Frontal cortex (tissue), 4 donors: ENCODE measurements at places on chromosomes 12 and 14. TPM values are rescaled to one million over a fixed set of nuclear protein-coding genes. Genes with fewer than 3 reads are reported as not detected.

DNA sequence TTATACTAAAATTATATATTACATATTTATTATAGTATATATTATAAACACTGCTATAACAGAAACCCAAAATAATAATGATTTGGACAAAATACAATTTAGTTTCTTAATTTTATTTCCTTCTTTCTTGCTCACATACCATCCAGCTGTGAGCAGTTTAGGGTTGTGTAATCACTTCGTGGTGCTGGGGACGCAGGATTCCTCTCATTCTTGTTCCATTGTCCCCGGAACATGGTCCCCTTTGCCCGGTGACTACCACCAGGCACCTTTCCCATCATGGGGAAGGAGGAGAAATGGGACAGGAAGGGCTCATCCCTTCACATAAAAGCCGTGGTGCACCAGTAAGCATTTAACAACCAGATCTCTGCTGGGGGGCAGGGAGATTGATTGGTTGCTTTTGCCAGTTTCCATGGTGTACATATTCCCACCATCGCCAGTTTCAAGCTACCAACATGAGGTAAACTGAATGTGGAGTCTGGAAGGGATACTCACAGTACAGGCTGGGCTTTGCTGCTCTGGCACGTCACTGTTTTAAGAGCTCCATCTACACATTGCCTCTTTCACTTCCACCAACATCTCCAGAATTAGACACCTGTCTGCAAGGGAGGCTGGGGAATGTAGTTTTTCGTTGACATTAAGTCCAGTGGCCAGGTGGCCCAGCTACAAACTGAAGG, 191.5 kb downstream of the TMEM132C start:
- no peak for DNase-seq

- no peak for DNase-seq
Measured at GRCh38 chr14:22887990-22888378, 5.0 kb downstream of the REM2 start.

- DNase-seq, result no peak
Measured at GRCh38 chr12:88393017-88393767, 187.1 kb downstream of the KITLG start.

DNA sequence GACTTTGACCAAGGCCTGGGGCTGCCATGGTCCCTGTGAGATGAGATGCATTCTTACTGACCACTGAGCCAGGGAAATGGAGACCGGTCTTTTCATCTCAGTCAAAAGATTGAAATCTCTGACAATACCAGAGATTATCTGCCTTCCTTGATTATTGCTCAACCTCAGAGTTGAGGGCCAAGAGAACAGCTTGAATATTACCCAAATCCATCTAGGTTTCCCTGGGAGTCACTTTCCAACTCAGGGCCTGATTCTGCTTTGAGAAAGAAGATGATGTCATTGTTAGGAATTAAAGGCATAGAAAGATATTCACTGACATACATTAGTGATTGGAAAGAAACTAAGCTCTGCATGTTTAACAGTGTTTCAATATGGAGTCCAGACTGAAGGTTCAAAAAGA, 515.9 kb upstream of the TBX3 start:
- no peak for DNase-seq

DNA sequence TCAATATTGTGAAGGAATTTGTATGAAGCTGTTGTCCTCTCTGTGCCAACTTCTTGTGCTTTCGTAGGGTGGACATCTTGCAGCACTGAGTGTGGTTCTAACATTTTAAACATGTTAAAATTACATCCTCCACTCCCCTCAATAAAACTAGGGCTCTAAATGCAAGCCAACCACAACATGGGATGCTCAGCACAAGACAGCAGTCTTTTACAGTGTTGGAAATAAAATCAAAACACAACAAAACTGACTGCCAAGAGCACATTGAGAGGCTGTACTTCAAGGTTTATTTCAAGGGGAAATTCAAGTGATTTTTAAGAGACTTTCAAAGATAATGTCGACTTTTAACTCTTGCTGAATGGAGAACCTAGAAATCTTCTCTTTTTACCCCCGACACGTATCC, 396.9 kb downstream of the TMTC2 start:
- no peak for DNase-seq

GRCh38 chr14:99479906-99480869, at the start of gene SETD3:
TSS of gene SETD3 (minus strand) at chr14:99480859. CDS start at chr14:99465805, 15,054 bp downstream.
- peak; percentile 55 for DNase-seq

GRCh38 chr12:68639396-68639767, 28.7 kb downstream of the RAP1B start:
- DNase-seq, result no peak

DNA sequence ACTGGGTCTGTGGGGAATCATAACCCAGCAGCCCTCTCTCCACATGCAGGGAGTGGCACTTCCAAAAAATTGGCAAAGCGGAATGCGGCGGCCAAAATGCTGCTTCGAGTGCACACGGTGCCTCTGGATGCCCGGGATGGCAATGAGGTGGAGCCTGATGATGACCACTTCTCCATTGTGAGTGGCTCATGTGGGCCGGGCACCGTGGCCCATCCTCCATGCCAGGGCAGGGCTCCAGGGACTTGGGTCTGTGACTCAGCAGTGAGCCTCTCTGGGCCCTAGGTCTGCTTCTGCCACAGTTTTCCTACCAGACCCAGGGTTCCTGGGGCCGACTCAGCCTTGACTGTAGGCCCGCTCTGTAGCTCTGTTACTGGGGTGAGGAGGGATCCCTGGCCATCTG, 2.2 kb downstream of the NPFF start:
- no peak for DNase-seq

The MMP17 gene
- total RNA-seq, result 38.7 TPM

DNA sequence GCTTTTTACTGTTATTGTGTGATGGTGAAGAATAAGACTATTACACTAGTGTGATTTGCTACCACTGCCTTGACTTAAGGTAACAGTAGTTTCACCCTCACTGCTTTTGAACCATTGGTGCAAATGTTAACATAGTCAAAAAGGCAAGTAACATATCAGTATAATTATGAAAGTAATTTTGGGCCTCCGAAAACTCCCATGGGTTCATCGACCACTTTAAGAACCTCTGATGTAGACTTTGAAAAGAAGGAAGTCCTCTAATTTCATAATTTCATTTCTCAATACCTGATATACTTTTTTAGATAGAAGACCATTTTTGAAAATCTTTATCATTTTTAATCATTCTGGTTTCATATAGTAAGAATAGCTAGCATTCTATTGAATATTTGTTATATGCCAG, 57.7 kb downstream of the ETNK1 start:
- no peak for DNase-seq

The BHLHE41 gene
- total RNA-seq, result 0.41 TPM

DNA sequence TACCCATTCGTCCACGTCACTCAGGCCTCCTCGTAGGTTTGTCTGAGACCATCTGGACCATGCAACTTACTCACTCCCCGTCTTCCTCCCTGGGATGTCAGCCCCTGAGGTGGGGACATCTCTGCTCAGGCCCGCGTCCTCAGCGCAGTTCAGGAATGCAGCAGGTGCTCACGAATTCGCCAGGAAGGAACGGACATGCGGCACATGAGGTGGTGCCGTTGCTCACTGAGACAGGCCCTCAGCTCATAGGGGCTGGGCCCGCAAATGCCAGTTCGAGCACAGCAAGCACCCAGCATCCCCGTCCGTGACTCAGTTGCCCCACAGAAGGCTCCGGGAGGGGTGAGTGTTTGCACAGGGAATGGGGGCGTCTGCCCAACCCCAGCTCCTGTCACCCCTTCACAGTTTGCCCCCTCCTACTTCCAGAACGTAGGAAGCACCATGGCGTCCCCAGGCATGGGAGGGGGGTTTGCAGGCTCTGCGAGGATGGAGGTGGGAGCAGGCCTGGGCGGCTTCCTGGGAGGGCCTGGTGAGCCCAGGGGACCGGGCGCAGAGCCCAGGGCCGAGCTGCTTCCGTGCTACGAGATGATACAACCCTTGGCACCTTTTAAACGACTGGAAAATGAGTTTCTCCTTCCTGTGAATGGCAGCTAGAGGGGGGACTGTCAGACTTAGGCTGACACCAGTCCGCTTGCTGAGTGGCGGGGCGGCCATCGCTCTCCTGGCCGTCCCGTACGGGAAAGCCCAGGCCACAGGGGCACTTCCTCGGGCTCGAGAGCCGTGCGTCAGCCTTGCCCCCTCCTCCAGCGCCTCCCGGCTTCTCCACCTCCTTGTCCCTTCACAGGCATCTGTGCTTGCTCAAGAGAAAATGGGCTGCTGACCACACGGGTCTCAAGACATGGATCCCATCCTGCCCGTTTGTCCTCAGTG, 6.9 kb downstream of the GALNT9 start:
- DNase-seq, result no peak

DNA sequence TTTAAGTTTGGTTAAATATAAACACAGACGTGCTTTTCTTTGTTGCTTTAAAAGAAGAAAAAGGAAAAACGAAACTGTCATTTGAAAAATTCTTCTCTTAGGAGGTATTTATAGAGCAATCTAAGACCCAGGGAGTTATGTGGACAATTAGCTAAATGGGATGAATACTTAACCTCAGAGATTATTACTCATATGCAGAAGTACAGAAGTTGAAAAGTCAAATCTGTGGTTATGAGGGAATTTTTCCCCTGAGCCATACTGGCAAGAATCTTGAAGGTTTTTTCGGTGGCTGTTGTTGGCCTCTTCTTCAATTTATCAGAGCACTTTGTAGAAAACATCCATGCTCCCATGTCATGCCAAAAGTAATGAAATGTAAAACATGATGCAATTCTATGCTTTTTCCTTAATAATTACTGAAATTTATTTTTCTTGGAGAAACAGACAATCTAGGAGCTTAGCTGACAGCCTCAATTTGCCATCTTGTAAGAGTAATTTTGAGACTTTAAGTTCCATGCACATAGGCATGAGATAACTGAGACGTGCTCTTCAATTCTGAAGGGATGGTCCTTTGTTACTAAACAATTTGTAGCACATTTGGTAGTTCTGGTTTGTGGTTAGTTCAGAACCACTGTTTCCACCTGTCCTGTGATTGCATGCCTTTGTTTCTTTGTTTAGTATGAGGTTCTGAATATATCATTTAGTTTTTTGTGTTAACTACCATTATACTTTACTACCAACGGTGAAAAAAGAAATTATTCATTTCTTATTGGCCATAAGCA, 126.6 kb downstream of the BCAT1 start:
- no peak for DNase-seq

The ATN1 gene
- 11.8 TPM for total RNA-seq

- DNase-seq, result no peak
Measured at GRCh38 chr12:128856035-128856790, 2.9 kb downstream of the GLT1D1 start.

GRCh38 chr12:108629824-108630476, 3.7 kb downstream of the SELPLG start:
- DNase-seq, result no peak

DNA sequence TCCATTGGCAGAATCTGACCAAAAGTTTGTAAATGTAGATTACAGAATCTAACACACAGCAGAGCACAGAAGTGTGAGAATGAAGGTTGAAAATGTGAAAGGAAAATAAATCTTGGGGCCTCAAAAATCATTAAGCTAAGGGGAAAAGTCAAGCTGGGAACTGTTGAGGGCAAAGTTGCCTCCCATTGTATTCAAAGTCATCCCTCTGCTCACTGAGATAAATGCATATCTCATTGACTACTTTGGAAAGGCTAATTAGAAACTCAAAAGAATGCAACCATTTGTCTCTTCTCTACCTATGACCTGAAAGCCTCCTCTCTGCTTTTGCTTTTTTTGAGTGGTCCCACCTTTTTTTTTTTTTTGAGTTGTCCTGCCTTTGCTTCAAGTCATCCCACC, 97.4 kb upstream of the ATF7IP start:
- no peak for DNase-seq

- DNase-seq, result no peak
Measured at GRCh38 chr12:116366824-116367223, 89.3 kb upstream of the MED13L start.

GRCh38 chr14:26928019-26928418, 330.2 kb upstream of the NOVA1 start:
- DNase-seq, result no peak

The POTEM gene
- not detected for total RNA-seq

GRCh38 chr12:43320281-43320680, 231.7 kb downstream of the ADAMTS20 start:
- no peak for DNase-seq

The KRT85 gene
- not detected for total RNA-seq

- DNase-seq, result no peak
Measured at GRCh38 chr12:43976027-43976426, 140.1 kb downstream of the TMEM117 start.

GRCh38 chr14:58639842-58640484, 2.2 kb downstream of the DACT1 start:
- peak; percentile 58 for DNase-seq

DNA sequence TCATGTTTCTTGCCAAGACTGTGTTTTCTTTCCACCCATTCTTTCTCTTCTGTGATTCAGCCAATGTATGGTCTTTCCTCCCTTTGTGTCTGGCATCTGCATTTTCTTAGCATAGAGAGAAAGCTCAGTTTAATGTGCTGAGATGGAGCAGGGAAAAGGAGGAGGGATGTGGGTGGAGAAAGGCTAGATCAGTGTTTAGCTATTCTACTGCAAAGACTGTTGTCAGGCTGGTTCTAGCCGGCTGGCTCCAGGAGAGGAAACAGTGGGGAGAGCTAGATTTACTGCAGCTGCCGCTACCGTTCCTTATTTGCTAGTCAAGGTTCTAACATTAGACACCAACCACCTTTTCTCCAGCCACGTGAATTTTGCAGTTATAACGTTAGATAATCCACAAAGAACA, 5.2 kb upstream of the RIMKLB start:
- DNase-seq, result peak; percentile 56

- DNase-seq, result no peak
Measured at GRCh38 chr12:121000530-121000929, 15.8 kb downstream of the C12orf43 start.

DNA sequence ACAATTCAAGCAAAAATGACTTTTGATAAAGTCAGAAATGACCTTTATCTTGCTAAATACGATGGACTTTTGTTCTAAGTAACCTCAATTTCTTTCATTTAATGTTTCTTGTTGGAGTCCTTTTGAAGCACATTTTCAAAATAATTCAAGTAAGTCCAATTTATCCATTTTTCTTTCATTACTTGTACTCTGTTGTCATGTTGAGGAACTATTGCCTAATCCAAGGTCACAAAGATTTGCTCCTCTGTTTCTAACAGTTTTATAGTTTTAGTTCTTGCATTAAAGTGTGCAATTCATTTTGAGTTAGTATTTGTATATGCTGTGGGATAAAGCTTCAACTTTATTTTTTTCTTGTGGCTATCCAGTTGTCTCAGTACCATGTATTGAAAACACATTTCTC, 66.7 kb downstream of the CCER1 start:
- no peak for DNase-seq

The SYNDIG1L gene
- total RNA-seq, result 6.9 TPM

- DNase-seq, result no peak
Measured at GRCh38 chr14:89304561-89304960, 112.5 kb downstream of the FOXN3 start.

- DNase-seq, result no peak
Measured at GRCh38 chr12:108816652-108817335, 40.6 kb downstream of the SSH1 start.

DNA sequence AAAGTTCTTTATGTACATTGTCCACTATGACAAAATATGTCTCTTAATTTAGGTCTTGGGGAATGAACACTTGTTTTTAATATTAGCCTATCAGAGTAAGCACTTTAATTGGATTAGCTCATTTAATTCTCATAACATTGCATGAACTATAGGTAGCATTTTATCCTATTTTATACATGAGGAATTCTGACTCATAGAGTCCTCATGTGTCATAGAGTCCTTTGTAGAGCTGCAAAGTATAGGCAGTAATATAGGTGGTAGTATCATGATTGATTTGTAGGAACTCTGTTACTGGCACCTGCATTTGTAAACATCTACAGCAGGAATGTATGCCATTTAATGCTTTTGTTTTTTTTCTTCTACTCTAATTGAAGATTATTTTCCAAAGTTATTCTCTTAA, 96.0 kb downstream of the GPHN start:
- DNase-seq, result no peak

- DNase-seq, result no peak
Measured at GRCh38 chr12:106297681-106298080, 4.9 kb upstream of the TCP11L2 start.
